Upper lobe of right lung (tissue), 1 donor: ENCODE measurements at places on chromosomes 3 and 15.

DNA sequence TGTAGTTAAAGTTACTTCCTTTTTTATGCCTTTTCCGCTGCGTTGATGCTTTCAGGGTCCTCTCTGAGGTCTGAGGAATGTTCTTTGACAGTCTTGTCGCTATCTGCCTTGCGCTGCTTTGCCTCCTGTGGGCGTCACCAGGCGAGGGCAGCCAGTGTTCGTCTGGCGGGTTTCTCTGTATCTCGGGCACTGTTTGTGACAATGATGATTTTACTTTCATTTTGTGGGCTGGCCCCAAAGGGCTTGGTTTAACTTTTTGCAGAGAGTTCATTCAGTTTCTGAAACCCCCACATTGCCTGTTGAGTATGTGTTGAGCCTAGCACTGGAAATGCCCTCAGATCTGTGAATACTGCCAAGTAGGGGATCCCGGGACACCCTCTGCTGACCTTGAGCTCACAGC is 24.6 kb upstream of the SACM1L start:
- no peak for DNase-seq

DNA sequence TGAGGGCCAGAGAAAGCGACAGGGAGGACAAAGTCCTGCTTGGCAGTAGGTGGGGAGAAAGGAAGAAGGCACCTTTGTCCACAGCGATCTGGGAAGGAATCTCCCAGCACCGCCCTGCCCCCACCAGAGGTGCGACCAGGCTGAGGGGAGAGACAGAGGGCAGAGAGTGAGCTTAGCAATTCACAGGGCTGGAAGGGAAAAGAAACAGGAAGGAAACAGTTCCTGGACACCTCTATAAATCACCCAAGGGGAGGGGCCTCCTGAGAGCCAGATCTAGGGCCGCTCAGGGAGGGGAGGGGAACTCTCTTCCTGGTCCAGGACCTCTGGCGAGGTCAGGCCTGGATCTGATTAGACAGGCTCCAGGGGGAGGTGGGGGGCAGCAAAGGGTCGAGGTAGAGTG is 35.4 kb downstream of the RNU5B-1 start:
- DNase-seq, result no peak

DNA sequence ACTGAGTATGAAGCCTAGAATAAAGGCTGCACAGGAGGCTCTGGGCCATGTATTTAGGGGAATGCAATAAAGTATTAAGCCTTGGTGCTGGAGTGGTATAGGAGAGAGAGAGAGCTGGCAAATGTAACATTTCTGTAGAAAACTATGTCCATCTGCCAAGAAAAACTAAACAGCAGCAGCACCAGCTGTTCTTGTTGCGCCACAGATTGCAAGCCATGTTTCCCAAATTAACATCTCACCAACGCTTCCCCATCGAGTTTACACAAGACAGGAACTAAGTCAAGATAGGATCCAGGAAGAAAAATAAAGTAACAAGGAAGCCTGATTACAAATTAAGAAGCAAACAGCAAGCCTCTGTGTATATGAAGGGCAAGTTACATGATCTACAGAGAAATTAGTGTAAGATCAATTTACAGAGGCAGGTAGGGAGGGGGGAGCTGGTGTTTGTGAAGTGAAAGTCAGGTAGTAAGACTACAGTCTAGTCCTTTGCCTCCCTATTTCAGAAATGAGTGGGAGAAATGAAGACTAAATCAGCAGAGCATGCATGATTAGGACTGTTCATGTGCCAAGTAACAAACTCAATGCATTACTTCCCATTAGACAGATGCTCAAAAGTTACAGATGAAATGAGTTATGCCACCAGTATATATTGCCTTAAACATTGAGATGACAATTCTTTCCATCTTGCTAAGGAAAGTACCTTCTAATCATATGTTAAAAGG is 900.5 kb downstream of the EPHA3 start:
- no peak for DNase-seq

DNA sequence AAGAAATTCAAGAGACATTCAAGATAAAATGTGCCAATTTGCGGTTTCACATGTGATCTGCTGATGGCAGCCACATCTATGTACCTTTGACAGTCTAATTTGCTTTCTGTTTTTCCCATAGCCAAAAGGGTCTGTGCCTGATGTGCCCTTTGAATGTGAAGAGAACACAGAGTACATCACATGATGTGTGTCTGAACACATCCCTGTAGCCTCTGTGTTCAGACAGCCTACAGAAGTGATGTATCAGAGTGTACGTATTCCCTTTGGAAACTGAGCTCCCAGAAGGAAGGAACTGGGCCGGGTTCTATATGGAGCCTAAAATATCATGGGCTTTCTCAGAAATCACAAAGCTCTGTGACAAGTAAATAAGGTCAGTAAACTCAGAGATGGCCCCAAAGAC is 52.4 kb downstream of the BOC start:
- DNase-seq, result no peak

DNA sequence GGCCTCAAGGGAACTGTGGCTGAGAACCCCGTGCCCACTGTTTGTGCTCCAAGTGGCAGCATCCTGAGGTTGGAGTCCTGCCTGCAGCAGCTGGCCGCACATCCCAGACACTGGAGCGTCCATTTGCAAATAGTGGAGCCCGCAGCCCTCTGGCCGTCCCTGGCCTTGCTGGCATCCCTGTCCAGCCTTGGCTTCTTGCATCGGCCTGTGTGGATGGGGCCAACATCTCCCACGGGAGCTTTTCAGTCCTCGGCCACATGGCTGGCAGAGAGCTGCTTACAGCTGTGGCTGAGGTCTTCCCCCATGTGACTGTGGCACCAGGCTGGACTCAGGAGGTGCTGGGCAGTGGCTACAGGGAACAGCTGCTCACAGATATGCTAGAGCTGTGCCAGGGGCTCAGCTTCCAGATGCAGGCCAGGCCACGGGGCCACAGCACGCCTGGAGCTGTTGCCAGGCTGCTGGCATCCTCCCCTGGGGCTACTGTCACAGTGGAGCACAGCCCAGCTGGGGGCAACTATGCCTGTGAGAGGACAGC is 71.2 kb downstream of the FAM43A start:
- no peak for DNase-seq

- no peak for DNase-seq
Observed at GRCh38 chr3:155129396-155129795, 49.3 kb downstream of the MME start.

GRCh38 chr15:45884289-45884688 is 249.5 kb downstream of the SQOR start:
- DNase-seq, result no peak

DNA sequence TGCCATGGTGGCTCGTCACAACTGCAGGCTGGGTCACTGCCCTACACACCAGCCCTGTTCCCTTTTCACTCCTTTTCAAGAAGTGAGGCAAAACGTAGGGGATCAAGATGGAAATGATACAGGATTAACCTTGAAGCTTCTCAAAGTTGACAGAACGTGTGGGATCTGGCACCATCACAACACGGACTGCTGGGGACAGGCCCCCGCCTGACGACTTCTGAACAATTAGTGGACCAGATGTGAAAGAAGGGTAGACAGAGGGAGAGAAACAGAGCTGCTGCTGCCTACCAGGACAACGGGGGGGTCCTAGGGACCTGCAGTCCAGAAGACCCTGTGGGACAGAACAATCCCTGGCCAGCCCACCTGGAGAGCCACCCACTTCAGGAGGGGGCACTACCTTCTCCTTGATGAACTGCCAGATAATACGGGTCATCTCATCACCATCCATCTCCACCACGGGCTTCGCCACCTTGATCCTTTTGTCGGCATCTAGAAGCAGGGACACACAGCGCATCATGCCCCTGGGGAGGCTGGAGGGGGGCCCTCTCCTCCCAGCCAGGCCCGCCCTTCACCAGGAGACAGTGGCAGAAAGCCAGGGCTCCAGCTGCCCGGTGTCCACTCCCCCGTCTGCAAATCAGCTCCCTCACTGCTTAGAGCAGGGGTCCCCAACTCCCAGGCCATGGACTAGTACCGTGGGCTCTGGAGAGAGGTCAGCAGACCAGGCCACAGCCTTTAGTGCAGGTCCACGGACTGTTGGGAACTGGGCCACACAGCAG is 10.9 kb downstream of the IDH2 start:
- no peak for DNase-seq

- no peak for DNase-seq
Observed at GRCh38 chr3:194586836-194587235, 46.4 kb downstream of the TMEM44 start.
